ENCODE measurements at places on chromosomes 3 and 15.

GRCh38 chr3:144583871-144584270 is 612.2 kb downstream of the DIPK2A start:
- DNase-seq: no peak

- DNase-seq: no peak
These were observed 17.0 kb downstream of the CLK3 start for GRCh38 chr15:74632601-74633000.

DNA sequence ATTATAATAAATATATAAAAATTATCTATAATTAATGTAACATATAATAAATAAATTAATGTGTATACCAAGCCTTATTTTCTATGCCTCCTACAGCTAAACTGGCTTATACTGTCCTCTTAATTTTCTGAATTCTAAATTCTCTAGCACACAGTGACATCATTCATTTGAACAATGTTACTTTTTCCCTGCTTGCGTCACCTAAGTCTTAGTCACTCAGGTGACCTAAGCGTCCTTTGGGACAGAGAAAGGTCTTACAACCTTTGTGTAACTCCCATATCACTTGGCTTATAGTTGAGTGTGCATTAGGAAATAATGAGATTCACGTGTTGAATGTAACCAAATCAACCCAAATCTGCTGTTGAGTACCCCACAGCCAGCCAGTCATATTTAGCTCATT is 48.5 kb upstream of the KCNMB2 start:
- DNase-seq: no peak

DNA sequence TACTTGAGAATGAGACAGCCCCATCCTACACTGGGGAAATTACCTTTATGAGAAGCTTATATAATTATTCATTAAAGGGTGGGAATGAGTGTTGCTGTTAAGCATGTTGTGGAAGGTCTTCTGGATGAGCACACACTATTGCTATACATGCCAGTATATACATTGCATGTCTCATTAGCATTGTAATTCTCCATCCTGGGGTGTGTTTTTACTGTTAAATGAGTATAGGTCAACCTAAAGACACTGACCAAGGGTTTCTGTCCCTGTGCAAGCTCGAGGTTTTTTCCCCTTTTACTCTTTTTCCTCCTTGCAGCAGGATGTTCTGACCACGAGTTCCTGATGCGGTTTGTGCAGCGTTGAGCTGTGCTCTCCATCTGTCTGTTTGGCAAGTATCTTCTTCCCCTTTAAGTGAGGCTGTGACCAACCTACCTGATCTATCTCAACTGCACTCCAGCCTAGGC is 7.2 kb upstream of the IVD start:
- DNase-seq: no peak

- no peak for DNase-seq
These were observed 156.0 kb downstream of the PDE8A start for GRCh38 chr15:85137489-85138168.

DNA sequence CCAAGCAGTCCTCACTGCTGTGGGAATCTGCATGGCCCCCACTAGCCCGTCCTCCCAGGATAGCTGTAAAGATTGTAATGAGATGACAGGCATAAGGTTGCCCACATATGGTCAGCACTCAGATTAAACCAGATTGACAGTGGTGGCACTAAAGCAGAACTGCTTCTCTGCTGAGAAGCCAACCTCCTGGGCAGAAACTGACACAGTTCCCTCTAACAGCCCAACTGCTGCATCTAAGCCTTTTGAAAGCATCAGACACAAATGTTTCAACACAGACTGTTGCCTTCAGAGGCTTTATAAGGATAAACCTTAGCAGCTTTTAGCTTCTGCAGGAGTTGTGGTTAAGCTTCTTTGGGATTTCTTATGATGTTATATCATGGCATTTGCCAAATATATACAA is 13.0 kb downstream of the DCLK3 start:
- DNase-seq: no peak

DNA sequence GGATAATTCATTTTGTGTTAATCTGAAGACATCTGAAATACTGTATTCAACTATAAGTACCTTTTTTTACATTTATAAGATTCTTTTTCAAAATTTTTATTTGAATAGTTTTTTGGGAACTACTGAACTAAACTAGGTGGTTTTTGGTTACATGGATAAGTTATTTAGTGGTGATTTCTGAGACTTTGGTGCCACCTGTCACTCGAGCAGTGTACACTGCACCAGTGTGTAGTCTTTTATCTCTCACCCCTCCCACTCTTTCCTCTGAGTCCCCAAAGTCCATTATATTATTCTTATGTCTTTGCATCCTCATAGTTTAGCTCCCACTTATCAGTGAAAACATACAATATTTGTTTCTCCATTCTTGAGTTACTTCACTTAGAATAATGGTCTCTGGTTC is 57.6 kb downstream of the CD86 start:
- DNase-seq: no peak

- DNase-seq: no peak
These were observed 235.3 kb upstream of the CBLB start for GRCh38 chr3:106104078-106104477.

GRCh38 chr15:45612790-45613415 is 21.9 kb upstream of the SQOR start:
- no peak for DNase-seq

- DNase-seq: no peak
These were observed 90.2 kb downstream of the RFTN1 start for GRCh38 chr3:16423298-16423697.

- no peak for DNase-seq
These were observed 242.0 kb downstream of the NEK10 start for GRCh38 chr3:27127195-27127594.

GRCh38 chr3:158313338-158313927 is 203.5 kb downstream of the RSRC1 start:
- DNase-seq: no peak

GRCh38 chr15:91867581-91868026 is 14.1 kb downstream of the SLCO3A1 start:
- DNase-seq: no peak

DNA sequence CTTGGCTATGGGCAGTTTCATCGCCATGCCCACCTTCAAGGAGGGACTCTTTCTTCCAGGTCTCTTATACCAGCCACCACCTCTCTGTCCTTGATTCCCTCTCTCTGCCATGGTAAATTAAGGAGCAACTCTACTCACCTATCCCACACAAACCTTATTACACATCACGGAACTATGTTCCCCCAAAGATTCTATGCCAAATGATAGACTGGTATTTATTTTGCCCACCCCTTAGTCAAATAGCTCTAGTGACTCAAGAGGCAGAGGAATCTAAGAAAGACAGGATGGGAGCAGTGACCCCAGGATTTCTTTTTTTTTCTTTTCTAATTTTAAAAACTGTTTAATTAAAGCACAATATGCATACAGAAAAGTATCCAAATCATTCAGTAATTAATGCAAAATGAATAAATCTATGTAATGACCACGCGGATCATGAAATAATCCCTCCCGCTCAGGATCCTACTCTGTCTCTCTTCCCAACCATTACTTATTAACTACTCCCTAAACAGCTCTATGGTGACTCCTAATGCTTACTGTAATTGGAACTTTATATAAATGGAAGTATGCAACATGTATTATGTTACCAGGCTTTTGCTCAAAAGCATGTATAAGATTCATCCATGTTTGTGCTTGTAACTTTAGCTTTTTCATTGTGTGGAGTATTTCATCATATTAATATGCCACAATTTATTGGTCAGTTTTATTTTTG is 410.8 kb upstream of the RASGRP1 start:
- DNase-seq: no peak

DNA sequence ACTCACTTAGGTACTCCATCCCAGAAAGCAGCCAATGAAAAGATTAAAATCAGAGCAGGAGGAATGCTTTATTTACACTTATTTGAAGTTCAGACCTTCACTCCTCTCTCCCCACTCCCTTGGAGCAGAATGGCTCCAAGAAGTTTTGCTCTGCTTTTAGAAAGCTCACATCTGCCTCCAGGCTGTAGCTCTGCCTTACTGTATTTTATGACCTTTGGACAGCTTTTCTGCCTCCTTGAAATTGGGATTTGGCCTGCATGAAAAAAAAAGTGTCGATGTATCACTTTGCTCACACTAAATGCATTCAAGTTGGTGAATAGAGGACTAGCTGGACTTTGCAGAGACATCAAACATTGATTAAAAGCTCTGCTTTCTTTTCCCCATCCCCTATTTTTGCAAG is 95.3 kb downstream of the SLC9A9 start:
- DNase-seq: no peak

DNA sequence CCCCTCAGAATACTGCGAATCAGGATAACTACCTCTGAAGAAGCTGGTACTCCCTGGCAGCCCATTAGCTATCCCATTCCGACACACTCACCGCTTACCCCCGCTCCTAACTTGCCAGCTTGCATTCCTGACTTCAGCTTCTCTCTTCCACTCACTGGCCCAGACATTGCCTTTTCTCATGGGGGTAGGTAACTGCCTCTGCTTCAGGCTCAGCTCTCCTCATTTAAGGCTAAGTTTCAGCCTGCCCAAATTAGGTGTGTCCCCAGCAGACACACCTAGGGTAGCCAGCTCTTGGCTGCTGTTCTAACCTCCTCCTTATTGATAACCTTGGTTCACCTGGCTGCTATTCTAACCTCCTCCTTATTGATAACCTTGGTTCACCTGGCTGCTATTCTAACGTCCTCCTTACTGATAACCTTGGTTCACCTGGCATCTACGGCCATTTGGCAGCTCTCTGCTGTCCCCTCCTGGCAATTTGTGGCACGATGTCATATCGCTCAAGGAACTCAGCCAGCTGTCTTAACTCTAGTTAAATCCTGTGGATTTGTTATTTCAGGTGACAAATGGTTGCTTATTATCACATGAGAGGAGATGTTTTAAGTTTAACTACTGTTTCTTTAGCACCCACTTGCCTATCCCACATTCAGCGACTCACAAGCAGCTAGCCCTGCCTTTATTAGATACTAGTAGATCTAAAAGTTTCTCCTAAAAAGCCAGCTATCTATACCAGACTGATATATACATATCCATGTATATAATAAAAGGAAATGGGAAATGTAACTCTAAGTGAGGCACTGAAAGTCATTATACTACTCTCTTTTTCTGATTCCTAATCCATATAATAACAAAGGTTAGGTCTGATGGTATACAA is 106.5 kb upstream of the ACP3 start:
- peak; percentile 10 for DNase-seq

DNA sequence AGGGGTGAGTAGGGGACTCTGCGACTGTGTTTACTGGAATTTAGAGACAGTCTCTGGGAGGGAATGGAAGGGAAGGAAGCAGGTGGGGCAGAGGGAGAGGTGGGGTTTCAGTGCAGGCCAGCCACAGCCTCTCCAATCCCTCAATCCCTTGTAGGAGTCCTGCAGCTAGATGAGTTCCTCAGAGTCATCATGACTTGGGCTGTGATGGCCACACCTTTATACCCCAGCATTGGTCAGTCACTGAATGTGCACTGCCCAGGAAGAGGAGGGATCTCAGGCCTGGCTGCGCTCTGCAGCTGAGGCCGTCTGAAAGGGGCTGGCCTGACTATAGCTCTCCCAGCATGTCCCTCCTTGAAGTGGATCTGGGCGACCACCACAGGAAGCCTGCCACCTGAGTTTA is 67.3 kb upstream of the GLCE start:
- no peak for DNase-seq

DNA sequence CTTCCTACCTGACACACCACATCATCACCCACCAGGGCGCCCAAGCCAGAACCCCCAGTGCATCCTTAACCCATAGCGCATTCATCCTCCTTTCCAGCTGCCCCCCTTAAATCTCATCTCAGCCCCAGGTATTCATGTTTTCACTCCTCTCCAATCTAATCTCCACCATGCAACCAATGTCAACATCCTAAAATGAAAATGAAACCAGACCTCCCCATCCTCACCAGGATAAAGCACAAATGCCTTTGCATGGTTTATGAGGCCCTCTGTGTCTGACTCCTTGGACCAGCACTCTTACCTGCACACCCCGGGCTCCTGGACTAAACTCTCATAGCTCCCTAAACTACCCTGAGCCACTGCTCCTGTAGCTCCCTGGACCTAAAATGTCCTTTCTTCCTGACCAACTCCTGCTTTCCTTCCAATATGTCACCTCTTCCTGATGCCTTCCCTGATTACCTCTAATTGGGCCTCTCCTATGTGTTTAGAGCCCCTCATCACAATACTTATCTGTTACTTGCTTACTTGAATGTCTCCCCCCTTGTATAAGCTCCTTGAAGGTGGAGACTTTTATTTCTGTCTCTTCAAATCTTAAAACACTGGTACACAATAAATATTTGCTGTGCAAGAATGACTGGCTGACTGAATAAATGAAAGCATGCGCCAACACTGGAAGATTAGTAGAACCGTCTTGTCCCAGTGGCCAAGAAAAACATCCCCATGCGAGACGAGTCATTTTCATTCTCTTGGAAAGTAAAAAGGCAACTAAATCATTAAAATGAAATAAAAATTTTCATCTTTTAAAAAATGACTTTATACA is 142.5 kb downstream of the XXYLT1 start:
- DNase-seq: no peak

DNA sequence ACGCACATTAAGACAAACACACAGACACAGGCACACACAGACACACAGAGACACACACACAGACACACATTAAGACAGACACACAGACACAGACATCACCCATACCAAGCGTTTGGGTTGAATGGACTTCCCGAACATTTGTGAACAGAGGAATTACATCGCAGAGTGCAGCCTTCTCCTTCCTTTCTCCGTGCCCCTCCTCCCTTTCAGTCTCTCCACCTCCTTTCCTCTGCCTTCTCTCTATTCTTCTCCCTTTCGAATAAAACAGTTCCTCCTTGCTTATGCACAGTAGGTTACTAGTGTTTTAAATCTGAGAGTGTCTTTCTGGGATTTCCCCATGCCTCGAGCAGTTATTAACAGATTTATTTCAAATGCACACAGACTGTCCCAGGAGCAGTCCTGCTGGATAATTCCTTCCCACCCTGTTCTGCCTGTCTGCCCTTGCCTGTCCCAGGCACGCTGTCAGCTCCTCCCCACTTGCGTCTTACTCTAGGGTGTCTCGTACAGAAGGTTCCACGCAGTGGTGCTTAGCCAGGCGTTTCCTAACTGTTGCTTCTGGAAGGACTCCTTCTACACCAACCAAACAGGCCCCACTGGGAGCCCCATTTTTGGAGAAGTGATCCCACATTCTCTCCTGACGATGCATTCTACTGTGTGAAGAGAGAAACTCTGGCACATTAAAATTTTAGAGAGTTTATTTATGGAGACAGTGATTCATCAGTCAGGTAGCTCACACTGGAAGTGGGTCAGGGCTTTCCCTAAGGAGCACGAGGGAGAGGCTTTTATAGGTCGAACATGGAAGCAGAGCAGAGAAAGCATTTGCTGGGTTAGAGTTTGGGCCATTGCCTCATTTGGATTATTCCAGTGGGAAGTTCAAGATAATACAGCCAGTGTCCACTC is 163.8 kb downstream of the SV2B start:
- no peak for DNase-seq

DNA sequence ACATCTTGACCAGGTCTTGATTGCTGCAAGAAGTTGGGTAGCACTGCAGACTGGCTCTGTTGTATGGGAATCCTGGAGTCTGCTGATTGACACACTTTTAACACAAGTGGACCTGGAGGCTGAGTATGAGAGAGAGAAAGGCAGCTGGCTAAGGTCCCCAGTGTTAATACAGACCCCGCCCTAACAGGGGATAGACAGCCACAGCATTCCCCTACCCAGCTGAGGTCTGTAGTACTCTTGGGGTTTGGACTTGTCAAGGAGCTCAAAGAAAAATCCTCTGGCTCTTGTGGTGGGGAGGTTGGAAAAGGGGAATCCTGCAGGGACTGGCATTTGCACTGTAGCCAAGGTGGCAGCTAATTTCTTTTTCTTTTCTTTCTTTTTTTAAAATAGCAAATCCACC is 192.7 kb downstream of the ZNF621 start:
- DNase-seq: no peak

GRCh38 chr15:92914768-92915221 is 14.7 kb downstream of the CHD2 start:
- DNase-seq: peak; percentile 27
